Fibroblast of skin of left biceps (primary cell): ENCODE measurements at places on chromosomes 5 and 9.

GRCh38 chr5:9801908-9802307 lies 171.8 kb upstream of the TAS2R1 start:
- DNase-seq = no peak

GRCh38 chr5:157162919-157163510 lies 3.0 kb downstream of the GARIN3 start:
- no peak for DNase-seq

- DNase-seq = no peak
Measured at GRCh38 chr5:29197631-29198454, 1995.6 kb upstream of the CDH6 start.

DNA sequence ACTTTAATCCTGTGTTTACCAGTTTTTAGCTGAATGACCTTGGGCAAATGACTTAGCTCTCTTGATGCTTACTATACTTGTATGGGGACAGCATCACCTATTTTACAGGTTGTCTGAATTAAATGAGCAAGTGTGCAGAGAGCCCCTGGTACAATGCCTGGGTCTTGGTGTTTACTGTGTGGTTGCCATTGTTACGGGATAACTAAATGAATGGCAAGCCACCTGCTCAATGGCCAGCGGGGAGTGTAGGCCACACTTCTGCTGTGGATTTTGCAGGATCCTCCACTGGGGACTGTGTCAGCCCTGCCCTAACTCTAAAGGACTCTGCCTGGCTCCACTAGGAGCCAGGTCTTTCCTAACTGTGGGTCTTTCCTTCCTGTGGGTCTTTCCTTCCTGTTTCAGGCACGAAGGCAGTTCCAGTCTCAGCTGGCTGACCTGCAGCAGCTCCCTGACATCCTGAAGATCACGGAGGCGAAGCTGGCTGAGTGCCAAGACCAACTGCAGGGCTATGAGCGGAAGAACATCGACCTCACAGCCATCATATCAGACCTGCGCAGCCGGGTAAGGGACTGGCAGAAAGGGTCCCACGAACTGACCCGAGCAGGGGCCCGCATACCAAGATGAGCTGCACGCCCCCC lies 10.3 kb upstream of the GLE1 start:
- no peak for DNase-seq

DNA sequence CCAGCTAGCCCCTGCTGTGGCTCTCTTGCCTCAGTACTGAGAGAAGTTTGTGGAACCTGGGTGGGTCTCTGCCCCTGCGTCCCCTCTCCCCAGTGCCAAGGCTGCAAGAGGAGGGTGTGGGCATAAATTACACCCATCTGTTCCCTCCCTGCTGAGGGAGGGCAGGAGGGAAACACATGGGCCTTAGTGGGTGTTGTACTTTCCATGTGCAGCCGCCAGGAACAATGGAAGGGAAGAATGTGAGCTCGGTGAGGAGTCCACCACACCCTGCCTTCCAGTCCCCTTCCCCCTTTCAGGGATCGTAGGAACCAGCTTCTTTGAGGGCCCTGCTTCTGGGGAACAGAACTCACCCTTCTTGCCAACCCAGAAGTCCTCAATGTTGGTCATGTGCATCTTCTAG lies 138.2 kb upstream of the KLF4 start:
- no peak for DNase-seq

GRCh38 chr9:137240318-137240840 lies 708 bp upstream of the TUBB4B start:
- no peak for DNase-seq

DNA sequence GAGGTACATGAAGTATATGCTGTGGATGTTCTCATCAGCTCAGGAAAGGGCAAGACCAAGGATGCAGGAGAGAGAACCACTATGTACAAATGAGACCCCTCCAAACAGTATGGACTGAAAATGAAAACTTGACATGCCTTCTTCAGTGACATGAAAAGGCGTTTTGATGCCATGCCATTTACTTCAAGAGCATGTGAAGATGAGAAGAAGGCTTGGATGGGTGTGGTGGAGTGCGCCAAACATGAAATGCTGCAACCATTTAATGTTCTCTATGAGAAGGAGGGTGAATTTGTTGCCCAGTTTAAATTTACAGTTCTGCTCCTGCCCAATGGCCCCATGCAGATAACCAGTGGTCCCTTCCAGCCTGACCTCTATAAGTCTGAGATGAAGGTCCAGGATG lies 47.7 kb downstream of the SEMA4D start:
- DNase-seq = no peak

DNA sequence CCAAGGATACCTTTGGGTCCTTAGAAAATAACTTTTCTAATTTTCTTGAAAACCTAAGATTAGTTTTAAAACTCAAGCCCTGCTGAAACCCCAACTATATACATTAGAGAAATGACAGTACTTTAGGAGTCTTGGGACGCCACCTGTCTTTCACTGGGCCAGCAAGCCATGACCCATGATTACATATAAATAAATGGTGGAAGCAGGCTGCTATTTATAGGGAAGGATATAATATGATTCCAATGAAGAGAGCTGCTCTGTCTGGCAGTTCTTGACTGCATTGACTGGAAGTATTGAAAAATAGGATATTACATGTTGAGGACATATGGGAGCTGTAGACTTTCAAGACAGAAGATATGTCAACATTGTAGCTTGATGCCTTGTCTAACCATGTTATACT lies 7.3 kb downstream of the JMY start:
- DNase-seq = no peak

DNA sequence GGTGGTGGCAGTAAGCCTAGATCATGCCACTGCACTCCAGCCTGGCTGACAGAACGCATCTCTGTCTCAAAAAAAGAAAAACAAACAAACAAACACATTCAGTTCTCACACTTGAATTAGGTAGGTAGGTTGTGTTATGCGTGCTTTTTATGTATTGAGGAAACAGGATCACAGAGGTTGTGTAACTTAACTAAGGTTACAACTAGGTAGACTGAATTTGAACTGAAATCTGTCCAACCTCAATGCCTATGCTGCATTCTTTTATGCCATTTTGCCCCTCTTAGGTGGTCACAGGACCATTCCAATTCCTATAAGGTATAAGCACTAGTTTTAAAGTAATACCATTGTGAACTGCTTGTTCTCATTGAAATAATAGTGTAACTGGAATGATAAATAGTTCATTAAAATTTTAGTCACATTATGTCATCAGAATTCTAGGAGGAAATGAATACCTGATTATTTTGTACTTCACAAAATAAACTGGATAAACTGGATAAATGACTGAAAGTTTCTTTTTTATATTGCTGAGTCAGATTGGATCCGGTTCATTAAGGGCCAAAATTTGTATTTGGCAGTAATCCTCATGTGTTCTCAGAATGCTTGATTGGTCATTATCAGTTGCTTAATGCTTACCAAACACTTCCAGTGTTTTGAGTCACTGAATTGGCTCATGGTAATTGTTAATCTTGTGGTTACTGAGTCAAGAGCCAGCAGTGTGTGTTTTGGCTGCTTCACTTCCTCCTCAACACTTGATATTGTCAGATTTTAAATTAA lies 7.1 kb downstream of the UBAP1 start:
- DNase-seq = peak; percentile 86

- DNase-seq = no peak
Measured at GRCh38 chr5:31213705-31214121, 20.2 kb downstream of the CDH6 start.
